Lung (tissue), 17 donors: ENCODE measurements at places on chromosomes 3 and 15.
A peak's percentile ranks its signal among the peaks of the same experiment; 100 is the strongest.

DNA sequence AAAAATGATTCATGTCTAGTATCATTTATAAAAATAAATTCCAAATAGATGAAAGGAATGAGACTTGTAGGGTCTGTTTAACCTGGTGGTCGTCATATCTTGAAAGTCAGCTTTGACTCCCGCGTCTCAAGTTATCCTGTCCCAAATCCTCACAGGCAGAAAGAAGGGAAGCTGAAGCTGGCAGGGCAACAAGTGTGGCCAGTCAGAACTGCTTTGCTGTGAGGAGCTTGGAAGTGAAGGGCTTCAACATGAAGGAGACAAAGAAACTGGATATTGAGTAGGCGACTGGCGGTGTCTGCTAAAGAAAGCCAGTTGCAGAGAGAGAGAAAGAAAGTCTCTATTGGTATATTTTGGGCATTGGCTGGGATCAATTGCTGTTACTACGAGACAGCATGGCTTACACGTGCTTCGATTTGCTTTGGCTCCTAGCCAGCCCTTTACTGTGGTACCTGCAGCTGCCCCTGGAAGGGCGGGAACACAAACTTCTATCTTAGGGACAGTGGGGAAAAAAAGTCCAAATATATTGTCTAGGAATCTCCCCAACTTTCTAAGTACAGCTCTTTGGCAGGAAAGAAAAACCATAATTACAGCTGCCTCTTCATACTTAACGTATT is 107.2 kb downstream of the CHST2 start:
- DNase-seq = no peak

DNA sequence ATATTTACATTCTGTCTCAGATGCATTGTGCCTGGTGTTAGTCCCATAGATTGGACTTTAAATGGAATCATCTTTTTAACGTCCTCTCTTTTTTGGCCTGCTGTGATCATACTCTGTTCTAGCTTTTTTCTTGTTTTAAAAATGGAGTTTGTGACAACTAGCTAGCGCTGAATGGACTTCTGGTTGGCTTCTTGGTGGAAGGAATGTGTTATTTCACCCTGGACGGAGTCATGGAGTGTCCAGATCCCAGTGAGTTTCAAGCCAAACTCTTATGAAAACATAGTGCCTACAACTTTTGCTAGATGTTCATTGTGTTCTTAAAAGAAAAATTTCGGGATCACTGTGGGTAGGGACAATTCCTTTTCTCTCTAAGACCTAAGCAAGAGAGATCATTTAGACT is 192.6 kb downstream of the TCF12 start:
- DNase-seq = no peak

GRCh38 chr3:13477943-13478342 is 2.2 kb upstream of the HDAC11 start:
- DNase-seq = no peak

- no peak for DNase-seq
Observed at GRCh38 chr3:193978486-193978885, 157.5 kb upstream of the HES1 start.

GRCh38 chr3:2706144-2706835 is 403.9 kb downstream of the IL5RA start:
- no peak for DNase-seq

DNA sequence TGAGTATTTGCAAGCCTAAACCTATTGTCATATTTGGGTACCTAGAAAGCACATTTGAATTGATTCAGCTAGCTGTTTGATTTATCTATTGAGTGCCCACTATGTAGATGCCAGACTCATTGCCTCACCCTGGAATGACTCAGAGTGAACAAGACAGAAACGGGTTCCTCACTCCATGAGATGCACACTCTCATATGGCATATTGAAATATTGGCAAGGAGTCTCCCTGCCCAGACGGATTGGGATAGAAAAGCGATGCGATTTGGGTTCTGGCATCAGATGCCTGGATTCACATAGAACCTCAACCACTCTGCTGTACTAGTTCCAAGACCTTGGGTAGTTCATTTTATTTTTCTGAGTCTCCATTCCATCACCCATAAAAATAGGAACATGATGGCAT is 22.5 kb downstream of the LRRN1 start:
- DNase-seq = no peak

GRCh38 chr15:96409215-96410138 is 79.0 kb downstream of the NR2F2 start:
- peak; percentile 31 for DNase-seq

DNA sequence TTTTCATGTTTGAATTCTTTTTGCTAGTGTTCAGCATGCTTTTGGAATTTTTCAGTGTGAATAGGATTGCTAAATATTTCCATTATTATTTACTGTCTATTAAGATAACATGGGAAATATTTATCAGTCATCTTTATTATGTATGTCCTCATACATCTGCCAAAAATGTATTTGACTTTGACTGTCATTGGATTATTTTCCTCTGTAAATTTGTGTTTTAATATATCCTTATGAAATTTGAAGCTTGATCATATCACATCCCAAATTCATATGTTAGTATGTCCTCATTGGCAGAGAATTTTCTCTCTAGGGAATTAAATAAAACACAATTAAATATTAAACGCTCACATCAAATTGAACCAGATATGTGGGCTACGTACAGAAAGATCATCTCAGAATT is 32.3 kb upstream of the TRPC1 start:
- DNase-seq = no peak

DNA sequence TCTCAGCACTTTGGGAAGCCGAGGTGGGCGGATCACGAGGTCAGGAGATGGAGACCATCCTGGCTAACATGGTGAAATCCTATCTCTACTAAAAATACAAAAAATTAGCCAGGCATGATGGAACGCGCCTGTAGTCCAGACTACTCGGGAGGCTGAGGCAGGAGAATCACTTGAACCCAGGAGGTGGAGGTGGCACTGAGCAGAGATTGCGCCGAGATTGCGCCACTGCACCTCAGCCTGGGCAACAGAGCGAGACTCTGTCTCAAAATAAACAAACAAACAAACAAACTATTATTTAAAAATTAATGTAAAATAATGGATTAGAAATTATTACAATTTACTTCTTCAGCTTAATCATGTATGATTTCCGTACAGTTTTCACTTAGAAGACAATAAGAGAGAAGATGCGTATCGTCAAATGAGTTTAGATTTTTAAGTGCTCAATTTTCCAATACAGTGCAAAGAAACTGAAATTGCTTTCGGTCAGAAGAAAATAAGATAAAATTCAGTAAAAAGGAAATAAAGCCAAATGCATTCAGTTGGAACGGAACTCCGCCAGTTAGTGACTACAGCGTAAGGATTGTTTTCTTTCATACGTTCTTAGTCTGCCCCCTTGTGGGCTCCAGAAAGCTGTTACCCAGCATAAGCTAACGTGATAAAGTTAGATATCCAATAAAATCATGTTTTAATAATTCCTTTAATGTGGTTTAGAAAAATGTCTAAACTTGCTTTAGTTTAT is 24.8 kb downstream of the AADAC start:
- peak; percentile 90 for DNase-seq

DNA sequence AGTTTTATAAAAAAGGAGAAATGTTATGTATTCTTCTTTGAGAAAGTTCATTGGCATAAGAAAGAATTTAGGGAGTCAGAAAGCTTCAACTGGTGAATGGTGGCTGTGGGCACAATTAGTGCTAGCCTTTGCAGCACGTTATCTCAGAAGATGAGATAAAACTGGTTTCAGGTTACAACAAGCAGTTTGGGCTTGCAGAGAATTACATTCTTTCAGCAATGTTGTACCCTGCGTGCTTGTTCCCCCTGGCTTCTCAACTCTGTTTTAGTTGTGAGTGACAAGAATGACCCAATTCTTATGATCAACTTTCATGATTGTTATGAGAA is 31.6 kb upstream of the ACP3 start:
- DNase-seq = peak; percentile 12

- DNase-seq = peak; percentile 53
Observed at GRCh38 chr3:39178553-39178952, 13.8 kb downstream of the XIRP1 start.

GRCh38 chr3:192851821-192852372 is 65.8 kb downstream of the MB21D2 start:
- DNase-seq = peak; percentile 46

- no peak for DNase-seq
Observed at GRCh38 chr3:42702066-42702951, at the start of gene HHATL. Gene HHATL, minus strand, starts transcription at chr3:42702798. Its CDS starts 1,972 bp downstream, at chr3:42700826.

- DNase-seq = no peak
Observed at GRCh38 chr15:65004993-65005392, 15.3 kb upstream of the SPG21 start.

- DNase-seq = no peak
Observed at GRCh38 chr3:101166150-101166549, 154.2 kb downstream of the IMPG2 start.

- peak; percentile 48 for DNase-seq
Observed at GRCh38 chr15:89088605-89089315, 504 bp downstream of the ABHD2 start.

GRCh38 chr15:72778796-72779195 is 4.8 kb downstream of the ADPGK start:
- DNase-seq = no peak
